Pancreas (tissue), 10 donors: ENCODE measurements at places on chromosomes 11 and 22.
A peak's percentile ranks its signal among the peaks of the same experiment; 100 is the strongest.

- DNase-seq, result no peak
Measured at GRCh38 chr11:117830072-117830471, 5.5 kb upstream of the FXYD2 start.

GRCh38 chr11:111285189-111286091 is 12.9 kb upstream of the POU2AF3 start:
- no peak for DNase-seq

- DNase-seq, result no peak
Measured at GRCh38 chr11:107250017-107250416, 207.6 kb downstream of the CWF19L2 start.

GRCh38 chr22:21917959-21918261 is 34.7 kb downstream of the PPM1F start:
- no peak for DNase-seq

- no peak for DNase-seq
Measured at GRCh38 chr11:22787551-22788162, 41.9 kb downstream of the SVIP start.

DNA sequence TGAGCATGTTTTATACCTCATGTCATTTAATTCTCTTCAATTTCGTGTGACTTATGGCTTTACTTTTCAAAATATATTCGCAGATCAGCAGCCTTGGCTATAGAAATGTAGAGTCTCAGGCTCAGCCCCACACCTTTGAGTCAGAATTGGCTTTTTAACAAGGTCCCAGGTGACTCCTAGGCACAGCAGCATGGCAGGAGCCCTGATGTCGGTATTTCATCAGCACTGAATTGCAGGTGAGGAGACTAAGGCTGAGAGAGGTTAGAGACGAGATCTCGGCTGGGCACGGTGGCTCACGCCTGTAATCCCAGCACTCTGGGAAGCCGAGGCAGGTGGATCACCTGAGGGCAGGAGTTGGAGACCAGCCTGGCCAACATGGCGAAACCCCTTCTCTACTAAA is 196.9 kb upstream of the SEZ6L start:
- DNase-seq, result no peak

GRCh38 chr11:66411323-66411722 is 9.5 kb upstream of the NPAS4 start:
- DNase-seq, result no peak

DNA sequence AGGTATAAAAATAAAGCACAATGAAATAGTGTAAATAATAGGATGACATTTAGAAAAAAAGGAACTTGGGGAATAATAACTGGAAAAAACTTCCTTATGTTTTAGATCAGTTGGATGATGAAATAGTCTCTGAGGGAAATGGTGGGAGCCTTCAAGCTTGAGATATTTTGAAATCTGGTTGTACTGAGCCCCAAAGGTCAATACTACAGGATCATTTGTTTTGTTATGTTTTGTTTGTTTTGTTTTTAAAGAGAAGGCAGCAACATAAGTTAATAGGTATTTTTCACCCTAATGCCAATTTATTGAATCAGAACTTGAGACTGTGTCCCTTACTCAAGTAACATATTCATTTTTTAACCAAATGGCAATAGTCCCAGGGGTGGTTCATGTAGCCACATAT is 393.1 kb downstream of the ETS1 start:
- DNase-seq, result no peak

GRCh38 chr11:88266157-88266556 is 71.4 kb downstream of the CTSC start:
- DNase-seq, result no peak

- DNase-seq, result no peak
Measured at GRCh38 chr11:106333678-106334077, 256.2 kb downstream of the AASDHPPT start.

GRCh38 chr11:94792451-94792850 is 24.3 kb downstream of the AMOTL1 start:
- no peak for DNase-seq

DNA sequence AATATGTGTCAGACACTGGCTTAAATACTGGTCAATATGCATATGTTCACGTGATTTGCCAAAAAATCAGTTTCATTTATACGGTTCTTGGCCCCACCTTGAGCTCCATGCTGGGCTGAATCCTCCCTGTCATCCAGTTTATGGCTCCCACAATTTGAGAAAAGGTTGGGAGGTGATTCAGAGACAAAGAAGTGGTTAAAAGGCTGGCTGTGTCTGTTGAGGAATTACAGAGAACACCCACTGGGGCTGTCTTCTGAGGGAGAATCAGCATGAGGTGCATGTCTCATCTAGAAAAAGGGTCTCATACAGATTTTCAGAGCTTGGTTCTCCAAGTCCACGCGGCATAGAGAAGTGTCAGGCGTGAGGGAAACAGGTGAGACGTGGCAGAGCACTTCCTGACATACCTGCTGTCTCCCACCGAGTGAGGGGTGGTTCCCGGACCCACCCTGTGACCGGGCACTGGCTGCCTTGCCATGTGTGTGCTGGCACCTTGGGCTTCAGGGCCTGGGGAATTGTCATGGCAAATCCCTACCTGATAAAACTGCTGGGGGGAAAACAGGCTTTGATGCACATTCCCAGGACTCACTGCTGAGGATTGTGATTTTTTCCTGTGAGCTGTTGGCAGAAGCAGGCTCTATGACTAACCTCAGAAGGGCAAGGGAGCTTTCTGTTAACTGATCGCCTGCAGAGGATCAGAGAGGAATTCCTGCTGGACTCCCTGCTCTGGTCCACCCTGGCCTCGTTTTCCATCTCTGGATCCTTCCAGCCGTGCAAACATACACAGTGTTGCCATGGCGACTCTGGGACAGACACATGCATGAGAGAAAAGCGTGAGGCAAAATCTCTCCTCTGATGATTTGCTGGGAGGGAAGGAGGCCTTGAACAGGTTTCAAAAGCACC is 223.6 kb downstream of the ADAMTS15 start:
- DNase-seq, result no peak

- no peak for DNase-seq
Measured at GRCh38 chr11:1774886-1775285, 11.2 kb upstream of the CTSD start.

GRCh38 chr11:107682572-107682971 is 29.3 kb downstream of the SLN start:
- DNase-seq, result no peak

- peak; percentile 88 for DNase-seq
Measured at GRCh38 chr11:61682093-61682732, 2.0 kb downstream of the DAGLA start.

GRCh38 chr11:24289301-24289700 is 207.6 kb upstream of the LUZP2 start:
- DNase-seq, result no peak

DNA sequence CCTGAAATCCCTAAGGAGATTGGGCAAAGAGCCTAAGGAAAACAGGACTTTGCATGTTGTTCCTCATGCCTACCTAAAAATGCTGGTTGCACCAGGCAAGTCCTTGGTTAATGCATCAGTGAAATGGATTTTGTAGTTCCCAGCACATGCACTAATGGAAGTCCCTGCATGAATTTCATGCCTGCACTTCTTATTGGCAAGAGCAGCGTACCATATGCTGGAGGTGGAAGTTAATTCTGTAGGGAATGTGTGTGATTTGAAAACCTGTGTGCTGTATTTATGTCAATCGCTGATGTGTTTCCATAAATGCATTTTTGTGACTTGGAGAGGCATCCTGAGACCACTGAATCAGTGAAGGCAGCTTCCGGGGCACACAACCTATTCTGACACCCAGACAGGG is 140.3 kb upstream of the MTNR1B start:
- DNase-seq, result no peak

DNA sequence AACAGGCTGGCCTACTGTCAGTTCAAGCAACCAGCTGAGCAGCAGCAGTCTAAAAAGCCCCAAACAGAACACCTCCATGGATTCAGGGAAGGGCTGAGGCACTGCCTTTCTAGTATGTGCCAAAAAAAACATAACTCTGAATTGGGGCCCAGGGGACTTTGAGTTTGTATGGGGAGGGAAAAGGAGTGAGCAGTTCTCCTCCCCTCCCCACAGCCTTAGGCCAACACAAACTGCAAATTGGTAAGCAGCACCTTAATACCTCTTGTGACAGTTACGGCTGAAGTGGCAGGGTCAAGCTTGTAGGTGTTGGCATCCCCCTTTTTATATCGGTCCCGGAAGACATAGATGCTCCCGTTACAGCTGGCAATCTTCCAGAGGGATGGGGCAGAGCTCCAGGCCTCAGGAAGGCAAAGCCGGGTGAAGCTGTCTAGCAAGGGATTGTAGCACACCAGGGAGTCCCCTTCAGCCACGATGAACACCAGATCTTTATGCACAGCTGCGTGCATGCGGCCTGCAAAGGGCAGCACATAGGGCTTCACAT is 6.0 kb downstream of the KBTBD4 start:
- DNase-seq, result no peak

GRCh38 chr22:23457380-23457985 is 122.6 kb downstream of the IGLL1 start:
- no peak for DNase-seq

DNA sequence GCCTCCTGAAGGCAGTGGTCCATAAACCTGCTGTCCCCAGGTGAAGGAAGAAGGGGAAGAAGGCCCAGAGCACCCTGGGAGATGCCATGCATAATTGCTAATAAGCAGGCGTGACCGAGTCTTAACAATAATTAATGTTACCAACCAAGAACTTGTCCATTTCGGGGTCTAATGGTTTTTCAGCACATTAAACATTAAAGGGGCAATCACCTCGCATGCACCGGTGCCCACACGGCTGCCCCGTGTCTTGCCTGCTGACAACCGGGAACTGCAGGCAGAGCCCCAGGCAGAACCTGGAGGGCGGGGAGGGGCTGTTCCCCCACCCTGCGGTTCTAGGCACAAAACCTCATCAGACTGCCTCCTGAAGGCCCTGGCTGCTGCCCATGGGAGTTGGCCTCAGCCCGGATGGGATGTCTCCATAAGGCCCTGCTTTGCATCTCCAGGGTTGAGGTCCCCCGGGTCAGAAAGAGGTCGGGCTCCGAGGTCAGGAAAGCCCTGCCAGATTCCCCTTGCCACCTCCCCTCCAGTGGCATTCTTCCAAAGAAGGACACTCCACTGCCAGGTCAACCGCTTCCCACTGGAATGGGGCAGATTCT is 169.0 kb downstream of the BUD13 start:
- DNase-seq, result no peak

DNA sequence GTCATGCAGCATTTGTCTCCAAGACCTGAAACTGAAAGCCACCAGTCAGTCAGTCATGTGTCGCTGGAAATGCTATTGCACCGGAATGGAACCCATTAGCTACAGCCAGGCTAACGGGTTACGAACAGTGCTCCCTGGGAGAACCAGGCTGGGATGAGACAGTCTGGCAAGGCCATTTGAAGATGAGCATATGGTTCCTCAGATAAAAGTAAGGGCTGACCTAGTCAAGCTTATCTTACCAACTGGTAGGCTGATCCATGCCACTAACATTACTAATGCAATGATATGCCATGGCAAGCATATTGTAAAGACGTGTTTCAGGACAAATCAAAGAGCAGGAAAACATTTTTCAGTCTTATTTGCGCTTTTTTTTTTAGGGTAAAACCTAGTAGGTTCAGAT is 28.4 kb downstream of the NAP1L4 start:
- DNase-seq, result no peak

GRCh38 chr11:127651888-127652221 is 651.3 kb upstream of the KIRREL3 start:
- no peak for DNase-seq

DNA sequence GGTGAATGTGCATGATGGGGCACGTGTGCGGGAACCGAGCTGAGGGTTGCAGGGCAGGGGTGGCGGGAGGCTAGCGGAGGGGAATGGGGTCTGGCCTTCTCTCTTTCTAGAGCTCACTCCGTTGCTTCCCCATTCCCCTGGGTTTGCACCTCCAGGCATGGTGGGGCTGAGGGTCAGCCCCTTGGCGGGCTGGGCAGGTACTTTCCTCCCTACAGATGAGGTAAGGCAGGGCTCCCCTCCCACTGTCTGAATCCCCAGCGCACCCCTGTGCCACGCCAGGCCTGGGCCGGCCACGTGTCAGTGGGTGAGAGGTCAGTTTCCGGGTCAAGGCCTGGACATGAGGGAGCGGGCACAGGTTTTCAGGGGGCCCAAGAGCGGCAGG is 8.9 kb downstream of the SUSD2 start:
- peak; percentile 37 for DNase-seq

DNA sequence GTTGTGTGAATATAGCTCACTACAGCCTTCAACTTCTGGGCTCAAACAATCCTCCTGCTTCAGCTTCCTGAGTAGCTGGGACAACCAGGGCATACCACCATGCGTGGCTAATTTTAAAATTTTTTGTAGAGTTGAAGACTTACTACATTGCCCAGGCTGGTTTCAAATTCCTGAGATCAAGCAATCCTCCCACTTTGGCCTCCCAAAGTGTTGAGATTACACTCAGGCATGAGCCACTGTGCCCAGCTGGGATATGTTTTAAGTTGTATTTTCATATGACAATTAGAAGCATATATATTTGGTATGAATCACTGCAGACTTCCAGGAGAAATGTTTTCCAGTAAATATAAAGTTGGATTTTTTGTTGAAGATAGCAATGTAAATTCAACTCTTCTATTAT is 15.4 kb downstream of the DDX10 start:
- DNase-seq, result no peak

DNA sequence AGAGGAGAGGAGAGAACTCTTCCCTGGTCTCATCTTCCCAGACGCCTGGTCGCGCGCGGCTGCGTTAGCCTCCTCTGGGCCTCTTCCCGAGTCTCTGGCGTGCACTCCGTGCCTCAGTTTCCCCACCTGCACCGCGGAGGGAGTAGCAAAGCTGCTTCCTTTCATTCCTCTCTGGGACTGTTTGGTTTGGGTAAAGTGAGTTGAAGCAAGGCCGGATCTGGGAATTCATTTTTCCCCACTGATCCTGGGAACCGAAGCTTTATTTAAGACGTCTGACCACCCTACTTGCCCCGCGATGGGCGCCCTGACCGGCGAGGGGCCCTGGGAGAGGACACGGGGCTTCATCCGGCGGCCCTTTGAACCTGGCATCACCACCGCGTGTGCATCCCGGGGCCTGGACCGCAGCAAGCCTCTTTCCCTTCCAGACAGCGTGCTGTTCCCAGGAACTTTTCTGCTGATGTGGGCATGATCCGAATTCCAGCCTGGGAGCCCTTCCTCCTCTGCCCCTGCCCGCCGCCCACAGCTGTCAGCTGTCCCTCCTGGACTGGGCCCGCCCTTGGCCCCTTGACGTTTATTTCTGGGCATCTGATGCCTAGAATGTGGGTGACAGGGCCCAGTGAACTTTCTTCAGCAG is 758 bp downstream of the LDLRAD3 start:
- DNase-seq, result no peak

- DNase-seq, result no peak
Measured at GRCh38 chr11:2902784-2903671, 17.5 kb upstream of the CDKN1C start.

- no peak for DNase-seq
Measured at GRCh38 chr11:49432242-49432848, 223.9 kb upstream of the FOLH1 start.

DNA sequence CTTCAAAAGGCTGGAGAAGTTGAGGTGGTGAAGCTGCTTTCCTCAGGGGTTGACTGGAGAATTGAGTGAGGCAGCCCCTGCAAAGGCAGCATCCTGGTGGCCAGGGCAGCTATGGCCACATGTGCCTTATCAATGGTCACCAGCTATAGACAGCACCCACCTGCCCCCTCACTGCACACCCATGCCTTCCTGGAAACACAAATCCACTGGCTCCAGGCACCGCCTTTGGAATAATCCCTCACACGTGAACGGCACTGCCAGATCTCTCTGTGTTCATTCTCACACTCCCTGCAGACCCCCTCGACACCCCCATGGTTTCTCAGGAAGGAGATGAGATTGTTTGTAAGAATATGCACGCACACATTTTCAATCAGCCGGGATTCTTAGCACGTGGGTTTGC is 1297.8 kb downstream of the TBC1D22A start:
- no peak for DNase-seq
